Tongue (tissue), 3 donors: ENCODE measurements at places on chromosomes 3 and 15. TPM values are rescaled to one million over a fixed set of nuclear protein-coding genes. Genes with fewer than 3 reads are reported as not detected.

DNA sequence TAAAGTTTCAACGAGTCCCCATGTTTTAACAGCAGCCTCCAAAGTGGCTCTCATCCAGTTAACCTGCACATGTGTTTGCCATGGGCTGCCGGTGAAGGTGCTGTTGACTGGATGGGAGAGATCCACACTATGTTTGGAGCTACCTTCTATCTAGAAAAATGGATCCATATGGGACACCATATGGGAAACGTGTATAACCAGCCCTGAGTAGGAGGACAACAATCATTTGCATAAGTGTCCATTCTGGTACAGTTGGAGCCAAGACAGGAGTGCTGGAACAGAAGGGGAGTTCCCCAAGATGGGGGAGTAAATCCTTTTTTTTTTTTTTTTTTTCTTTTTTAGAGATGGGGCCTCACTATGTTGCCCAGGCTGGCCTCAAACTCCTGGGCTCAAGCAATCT, 36.6 kb downstream of the MKRN2 start:
- no peak for DNase-seq

DNA sequence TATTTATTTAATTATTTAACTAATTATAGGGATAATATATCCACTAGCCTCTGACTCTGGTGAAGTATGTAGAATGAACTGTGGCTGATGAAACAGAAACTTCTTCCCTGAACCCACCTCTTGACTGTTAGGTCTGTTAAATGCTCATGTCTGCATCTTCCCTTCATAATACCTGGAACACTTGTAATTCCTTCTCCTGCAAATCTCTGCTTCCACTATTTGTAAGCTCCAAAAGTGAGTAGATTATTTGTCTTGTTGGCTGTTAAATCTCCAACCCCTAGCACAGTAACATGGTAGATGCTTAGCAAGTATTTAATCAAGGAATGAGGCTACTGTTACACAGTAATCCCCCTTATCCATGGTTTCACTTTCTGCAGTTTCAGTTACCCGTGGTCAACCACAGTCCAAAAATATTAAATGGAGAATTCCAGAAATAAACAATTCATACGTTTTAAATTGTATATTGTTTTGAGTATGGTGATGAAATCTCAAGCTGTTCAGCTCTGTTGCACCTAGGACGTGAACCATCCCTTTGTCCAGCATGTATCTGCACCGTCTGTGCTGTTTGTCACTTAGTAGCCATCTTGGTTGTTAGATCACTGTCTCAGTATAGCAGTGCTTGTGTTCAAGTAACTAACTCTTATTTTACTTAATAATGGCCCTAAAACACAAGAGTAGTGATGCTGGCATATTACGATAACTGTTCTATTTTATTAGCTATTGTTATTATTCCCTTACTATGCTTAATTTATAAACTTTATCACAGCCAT, 5.7 kb downstream of the TTBK2 start:
- DNase-seq: no peak

GRCh38 chr15:50876989-50877360, 31.5 kb upstream of the AP4E1 start:
- DNase-seq: peak; percentile 90

DNA sequence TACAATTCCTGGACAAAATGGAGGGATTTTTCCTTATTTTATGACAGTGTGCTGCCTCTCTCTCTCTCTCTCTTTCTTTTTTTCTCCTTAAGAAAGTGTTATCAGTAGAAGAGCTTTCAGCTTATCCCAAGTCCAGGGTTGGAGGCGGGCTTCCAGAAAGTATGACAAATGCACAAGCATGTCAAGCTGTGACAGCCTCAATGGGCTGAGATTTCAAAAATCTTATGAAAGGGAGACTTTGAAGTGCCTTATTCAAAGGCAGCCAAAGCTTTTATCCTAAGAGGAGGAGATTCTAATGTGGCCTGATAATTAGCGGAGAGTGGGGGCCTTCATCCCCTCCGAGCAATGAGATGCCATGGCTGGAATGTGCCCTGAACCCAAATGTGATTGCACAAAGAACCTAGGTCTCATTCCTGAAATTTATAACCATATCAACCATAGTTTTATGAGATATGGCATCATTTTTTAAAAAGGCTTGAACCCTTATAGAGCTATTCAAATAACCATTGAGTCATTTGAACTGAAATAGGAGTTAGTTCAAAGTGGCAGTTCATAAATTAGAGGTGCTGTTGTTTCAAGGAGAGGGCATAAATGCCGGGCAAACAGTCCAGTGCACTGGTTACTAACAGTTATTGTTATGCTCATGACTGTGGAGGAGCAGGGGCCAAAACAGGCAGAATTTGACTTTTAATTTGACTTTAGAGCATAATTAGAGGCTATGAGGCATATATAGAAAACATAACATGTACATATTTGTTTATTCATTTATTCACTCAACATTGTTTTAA, 261.6 kb upstream of the THRB start:
- no peak for DNase-seq

DNA sequence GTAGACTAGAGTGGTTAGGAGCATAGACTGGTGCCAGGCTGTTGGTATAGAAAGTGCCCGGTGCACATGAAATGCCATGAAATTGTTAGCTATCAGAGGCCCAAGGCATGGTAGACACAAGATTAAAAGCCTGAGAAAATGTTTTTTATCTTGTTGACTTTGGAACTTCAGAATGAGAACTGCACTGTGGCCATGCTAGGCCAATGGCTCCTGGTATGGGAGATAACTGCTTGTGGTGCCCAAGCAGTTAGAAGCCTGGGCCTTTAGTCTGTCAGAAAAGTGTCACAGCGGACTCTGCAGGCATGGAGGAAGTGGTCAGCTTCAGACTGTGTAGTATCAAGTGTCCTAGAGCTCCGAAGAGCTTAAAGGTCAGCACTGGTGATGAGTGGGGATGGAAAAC, 11.9 kb downstream of the FYCO1 start:
- DNase-seq: no peak

- no peak for DNase-seq
Observed at GRCh38 chr3:100319951-100320350, 14.6 kb upstream of the NIT2 start.

GRCh38 chr15:81117136-81117535, 16.9 kb upstream of the CFAP161 start:
- no peak for DNase-seq

- peak; percentile 48 for DNase-seq
Observed at GRCh38 chr3:45055411-45056143, 29.5 kb downstream of the CLEC3B start.

DNA sequence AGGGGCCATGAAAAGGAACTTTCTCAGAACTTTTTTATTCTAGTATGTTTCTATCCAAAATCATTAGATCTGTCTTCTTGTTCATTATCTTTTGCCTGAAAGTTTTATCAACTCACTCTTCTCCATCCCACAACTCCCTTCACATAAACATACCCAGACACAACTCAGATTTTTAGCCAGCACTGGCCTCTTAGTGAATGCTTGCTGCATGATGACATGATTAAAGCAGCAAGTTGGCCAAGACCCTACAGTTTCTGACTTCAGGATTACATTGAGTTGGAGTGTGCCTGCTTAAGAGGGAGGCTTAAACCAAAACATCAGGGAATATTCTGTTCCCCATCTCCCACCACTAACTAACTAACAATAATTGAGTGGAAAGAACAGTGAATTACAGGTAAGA, 38.1 kb downstream of the PLSCR2 start:
- DNase-seq: peak; percentile 3

DNA sequence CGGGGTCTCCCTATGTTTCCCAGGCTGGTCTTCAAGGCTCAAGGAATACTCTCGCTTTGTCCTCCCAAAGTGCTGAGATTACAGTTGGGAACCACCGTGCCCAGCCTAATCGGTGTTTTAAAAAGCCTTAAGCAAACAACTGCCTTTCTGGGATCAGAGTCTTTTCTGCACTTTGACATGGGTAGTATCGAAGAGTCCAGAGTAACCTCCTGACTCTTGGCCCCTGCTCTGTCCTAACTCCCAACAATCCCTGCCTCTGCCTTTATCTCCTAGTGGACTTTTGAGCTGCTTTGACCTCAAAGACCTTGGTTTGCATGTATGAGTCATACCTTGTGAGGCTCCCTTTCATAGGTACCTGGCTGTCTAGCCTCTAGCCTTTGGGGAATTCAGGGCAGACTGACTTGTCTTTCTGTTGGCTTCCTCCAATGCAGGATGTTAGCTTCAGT, 21.0 kb upstream of the HACD2 start:
- no peak for DNase-seq

GRCh38 chr3:107064405-107065060, 312.7 kb upstream of the CCDC54 start:
- peak; percentile 95 for DNase-seq

DNA sequence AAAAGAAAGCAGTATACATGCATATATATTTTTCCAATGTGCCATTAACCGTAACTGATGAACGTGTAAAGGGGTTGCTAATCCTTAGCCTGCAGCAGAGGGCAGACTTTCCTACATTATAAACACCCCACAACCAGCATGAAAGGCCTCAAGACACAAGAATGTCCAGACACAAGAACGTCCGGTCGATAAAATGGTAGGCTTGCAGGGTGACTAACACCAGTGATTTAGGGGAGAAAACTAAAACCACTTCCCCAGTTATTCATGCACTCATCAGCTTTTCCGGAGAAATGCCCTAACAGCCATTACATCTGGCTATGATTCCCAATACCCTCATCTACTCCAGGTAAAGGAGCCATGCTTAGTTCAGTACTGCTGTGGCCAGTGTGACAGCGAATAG, 57.4 kb downstream of the LRTM1 start:
- peak; percentile 76 for DNase-seq

DNA sequence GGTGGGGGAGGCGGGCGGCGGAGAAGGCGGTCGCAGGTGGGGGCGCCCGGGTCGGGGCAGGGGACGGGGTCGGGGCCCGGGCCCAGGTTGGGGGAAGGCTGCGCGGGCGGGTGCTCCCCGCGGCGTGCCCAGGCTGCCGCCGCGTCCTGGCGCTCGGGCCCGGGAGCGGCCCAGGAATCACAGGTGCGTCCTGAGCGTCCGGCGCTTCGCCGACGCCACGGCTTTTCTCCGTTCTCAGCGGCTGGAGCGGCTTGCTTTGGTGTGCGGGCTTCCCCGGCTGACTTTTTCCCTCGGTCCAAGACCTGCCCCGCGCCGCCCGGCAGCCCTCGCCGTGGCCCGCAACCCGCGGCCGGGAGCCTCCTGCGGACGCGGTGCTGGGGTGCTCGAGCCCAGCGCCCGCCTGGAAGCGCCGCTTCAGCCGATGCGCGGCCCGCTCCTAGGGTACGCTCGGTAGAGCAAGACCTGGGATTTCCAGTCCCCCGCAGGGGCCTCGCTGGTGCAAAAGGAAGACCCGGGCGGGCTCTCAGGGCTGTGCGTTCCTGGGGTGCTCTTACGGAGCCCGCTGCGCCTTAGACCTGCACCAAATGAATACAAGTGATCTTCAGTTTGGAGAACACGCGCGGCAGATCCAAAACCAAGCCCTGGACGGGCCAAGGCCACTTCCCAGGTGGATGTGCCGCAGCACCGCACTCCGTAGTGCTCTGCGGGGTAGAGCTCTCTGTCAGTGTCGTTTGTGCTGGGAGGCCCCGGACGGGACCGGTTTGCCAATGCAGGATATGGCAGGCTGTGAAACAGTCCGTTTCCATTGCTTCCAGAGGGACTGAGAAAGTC, 639 bp downstream of the NIPA1 start:
- peak; percentile 23 for DNase-seq

- DNase-seq: no peak
Observed at GRCh38 chr3:56624725-56625124, 58.3 kb downstream of the TASOR start.

DNA sequence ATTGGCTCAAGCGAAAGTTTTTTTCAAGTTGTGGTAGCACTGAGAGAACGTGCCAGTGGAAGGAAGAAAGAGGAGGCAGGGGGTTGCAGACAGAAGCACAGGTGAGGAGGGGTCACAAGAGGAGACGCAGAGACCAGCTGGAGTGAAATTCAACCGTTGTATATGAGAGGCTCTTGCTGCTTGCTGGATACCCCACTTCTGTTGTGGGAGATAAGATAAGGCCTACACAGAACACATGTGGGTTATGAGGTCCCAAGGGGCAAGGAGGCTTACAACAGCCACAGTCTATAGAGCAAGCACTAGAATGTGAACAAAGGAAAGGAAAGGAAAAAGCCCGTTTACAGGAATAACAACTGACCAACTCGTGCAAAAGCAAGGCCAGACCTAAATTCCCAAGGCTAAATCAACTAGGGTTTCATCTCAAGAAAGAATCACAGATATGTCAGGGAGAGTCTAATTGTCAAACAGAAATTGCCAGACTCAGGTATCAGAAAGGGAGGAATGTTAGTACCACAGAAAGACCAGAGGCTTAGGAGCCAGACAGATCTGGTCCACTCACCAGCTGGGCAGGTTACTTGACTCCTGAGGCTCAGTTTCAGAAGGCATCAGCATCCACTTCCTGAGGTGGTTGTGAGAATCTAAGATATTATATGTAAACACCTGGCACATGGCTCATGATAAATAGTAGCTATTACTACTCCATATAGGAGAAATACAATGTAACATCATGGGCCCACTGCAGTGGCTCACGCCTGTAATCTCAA, 60.9 kb downstream of the MSL2 start:
- no peak for DNase-seq

DNA sequence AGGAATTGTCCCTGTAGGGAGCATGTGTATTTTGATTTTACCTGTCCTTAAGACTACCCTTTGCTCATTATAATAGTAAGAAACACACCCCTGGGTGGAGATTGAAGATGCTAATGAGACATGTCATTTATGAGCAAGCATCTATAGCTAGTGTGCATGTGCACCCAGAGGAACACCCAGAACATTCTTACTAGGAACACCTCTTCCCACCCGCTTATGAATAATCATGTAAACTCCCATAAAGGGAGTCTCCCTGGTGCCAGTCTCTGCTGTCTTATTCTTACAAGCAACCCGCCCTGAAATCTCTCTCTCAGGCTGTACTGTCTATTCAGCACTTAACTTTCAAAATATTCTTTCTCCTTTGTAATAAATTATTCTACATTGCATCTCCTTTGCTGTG, 1227.3 kb downstream of the ROBO1 start:
- DNase-seq: no peak

GRCh38 chr3:100766069-100766468, 56.8 kb downstream of the TFG start:
- no peak for DNase-seq

DNA sequence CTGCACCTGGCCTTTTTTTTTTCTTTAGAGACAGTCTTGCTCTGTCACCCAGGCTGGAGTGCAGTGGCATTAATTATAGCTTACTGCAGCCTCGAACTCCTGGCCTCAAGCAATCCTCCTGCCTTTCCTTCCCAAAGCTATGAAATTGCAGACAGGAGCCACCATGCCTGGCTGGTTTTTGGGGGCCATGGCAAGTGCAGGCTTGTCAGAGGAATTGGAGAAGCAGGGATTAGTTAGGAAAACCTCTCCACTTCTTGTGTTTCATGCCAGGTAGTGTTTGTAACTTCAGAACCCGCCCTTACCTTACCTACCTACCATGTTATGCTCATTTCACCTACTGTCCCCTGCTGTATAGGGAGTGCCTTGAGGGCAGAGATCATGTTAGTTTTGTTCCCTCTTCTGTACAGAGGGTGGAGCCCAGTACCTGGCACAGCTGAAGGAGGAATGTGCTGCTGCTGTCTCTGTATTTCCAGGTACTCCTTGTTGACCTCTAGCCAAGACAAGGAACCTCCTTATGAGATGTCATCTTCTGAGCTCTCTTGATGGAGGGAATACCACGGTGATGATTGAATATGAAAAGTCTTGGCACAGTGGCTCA, 43.8 kb downstream of the TRAK1 start:
- DNase-seq: no peak

GRCh38 chr15:31397851-31398661, 71.4 kb downstream of the KLF13 start:
- peak; percentile 60 for DNase-seq

The EXD1 gene
- not detected for total RNA-seq

The ABHD17C gene
- 7.9 TPM for total RNA-seq

The ZNF662 gene
- 12.2 TPM for total RNA-seq

The SLC28A1 gene
- not detected for total RNA-seq

The ALCAM gene
- 58.4 TPM for total RNA-seq

The MASP1 gene
- total RNA-seq: 12.0 TPM

The CATSPER2 gene
- total RNA-seq: 0.51 TPM

The SPRED1 gene
- total RNA-seq: 64.1 TPM
